ENCODE measurements at places on chromosomes 3 and 15.

DNA sequence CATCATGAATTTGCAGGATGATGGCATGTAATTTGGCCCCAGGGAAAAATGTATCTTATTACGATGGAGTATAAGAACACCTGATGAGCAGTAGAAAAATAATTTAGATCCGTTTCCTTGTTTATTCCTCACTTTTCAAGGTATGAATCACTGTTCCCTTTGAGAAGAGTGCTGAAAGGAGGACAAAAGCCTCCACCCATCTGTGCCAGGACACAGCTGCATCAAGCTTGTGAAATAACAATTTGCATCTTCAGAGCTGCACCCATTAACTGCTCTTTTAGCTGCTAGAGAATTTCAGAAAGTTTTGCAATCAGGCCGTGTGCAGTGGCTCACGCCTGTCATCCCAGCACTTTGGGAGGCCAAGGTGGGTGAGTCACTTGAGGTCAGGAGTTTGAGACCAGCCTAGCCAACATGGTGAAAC, 9.6 kb downstream of the CLDND1 start:
- peaks cover 9% of the 10 kb centered on the region for H3K4me1 ChIP-seq
- peaks cover 34% of the 10 kb centered on the region for H3K36me3 ChIP-seq
- no peaks in the 10 kb centered on the region for H3K27me3 ChIP-seq
- no peak for DNase-seq
- H3K27ac ChIP-seq: no peak overlapping the region
- H3K4me3 ChIP-seq: no peak overlapping the region

DNA sequence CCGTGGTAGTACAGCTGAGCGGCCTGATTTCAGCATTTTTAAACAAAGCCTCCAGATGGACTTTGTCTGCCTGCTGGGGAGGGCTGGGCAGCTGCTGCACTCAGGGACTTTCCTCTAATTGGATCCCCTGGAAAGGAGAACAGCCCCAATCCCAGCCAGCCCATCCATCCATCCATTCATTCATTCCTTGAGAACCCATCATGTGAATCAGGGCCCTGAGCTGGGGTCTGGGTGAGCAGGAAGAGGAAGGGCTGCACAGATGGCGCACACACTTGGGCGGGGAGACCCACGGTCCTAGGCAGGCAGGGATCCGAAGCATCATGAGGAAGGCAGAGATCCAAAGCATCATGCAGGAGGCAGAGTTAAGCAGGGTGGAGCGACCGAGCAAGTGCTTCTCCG, 45.7 kb downstream of the TPRA1 start:
- peaks cover 7% of the 10 kb centered on the region for H3K4me1 ChIP-seq
- no peaks in the 10 kb centered on the region for H3K27me3 ChIP-seq
- no peak overlapping the region for H3K4me3 ChIP-seq

- H3K27me3 ChIP-seq: no peaks in the 10 kb centered on the region
- no peak overlapping the region for H3K27ac ChIP-seq
- H3K4me1 ChIP-seq: peaks cover 37% of the 10 kb centered on the region
Observed at GRCh38 chr3:172138792-172139507, 99.6 kb downstream of the FNDC3B start.

- no peak overlapping the region for H3K4me3 ChIP-seq
- no peaks in the 10 kb centered on the region for H3K27me3 ChIP-seq
- no peak overlapping the region for H3K27ac ChIP-seq
- H3K4me1 ChIP-seq: no peaks in the 10 kb centered on the region
- no peaks in the 10 kb centered on the region for H3K36me3 ChIP-seq
- DNase-seq: no peak
Observed at GRCh38 chr3:126955004-126955790, 27.7 kb upstream of the PLXNA1 start.

DNA sequence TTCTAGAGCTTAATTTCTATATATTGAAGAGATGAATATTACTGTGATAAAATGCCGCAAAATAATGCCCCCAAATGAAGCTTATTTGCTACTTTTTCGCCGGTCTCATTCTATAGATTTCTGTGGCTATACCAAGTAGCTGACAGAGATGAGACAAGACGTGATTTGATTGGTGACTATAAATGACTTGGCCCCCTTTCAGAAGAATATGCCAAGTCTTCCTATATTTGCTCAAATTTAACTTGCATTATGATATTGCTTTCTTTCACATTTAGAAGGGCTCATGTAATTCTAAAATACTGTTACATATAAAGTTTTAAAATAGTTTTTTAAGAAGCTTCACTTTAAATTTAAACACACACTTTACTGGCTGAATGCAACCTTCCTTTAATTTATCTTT, 180.1 kb downstream of the SUCLG2 start:
- H3K27ac ChIP-seq: no peak overlapping the region
- H3K36me3 ChIP-seq: peaks cover 25% of the 10 kb centered on the region
- DNase-seq: no peak

GRCh38 chr3:13167064-13167743, 94.0 kb upstream of the IQSEC1 start:
- H3K27ac ChIP-seq: no peak overlapping the region
- no peaks in the 10 kb centered on the region for H3K4me1 ChIP-seq
- H3K27me3 ChIP-seq: no peaks in the 10 kb centered on the region
- no peaks in the 10 kb centered on the region for H3K36me3 ChIP-seq
- no peak for DNase-seq

DNA sequence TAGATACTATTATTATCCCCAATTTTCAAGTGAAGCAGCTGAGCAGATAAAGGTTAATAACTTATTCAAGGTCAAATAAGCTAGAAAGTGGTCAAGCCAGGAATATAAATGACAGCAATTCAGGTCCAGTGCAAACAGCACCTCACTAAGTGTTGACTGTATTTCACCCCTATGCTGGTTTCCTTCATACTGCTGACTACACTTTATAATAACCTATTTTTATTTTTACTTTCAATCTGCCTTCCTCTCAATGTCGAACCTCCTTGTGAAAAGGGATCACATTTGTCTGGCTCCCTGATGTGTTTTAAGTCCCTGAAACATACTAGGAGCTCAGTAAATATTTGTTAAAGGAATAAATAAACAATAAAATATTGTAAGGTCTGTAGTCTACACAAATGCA, 146.1 kb downstream of the NAALADL2 start:
- no peak overlapping the region for H3K4me3 ChIP-seq
- no peaks in the 10 kb centered on the region for H3K36me3 ChIP-seq
- H3K27me3 ChIP-seq: no peaks in the 10 kb centered on the region
- H3K4me1 ChIP-seq: no peaks in the 10 kb centered on the region
- DNase-seq: no peak

DNA sequence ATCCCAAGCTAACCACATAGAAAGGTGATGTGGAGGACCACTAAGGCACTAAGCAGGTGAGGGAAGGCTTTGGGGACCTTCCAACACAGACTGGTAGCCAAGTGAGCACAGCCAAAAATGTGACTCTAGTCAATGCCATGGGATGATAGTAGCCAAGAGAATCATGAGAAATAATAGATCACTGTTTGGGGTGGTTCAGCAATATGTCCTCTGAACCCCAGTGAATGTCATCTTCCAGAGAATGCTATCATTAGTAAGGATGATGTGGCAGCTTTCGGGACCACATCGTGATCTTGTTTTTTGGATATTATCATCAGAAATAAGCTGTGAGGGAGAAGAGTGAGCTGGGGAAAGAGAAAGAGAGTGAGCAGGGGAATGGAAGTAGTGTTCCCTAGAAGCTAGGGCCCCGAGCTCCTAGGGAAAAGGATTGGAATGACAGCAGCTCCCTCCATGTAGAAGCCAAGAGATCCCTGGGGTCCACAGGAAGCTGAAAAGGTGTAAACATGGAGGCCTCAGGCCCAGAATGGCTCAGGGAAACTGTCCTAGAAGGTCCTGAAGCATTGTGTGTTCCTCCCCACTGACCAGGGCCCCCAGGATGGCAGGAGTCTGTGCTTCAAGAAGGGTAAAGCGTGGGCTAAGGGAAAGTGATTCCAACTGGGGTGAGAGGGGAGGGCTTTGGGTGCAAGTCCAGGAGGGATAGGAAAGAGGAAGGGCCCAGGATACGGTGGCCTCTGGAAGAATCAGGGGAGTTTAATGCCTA, 56.6 kb upstream of the KLF13 start:
- H3K27ac ChIP-seq: no peak overlapping the region
- H3K4me3 ChIP-seq: no peak overlapping the region
- H3K4me1 ChIP-seq: peaks cover 47% of the 10 kb centered on the region
- no peaks in the 10 kb centered on the region for H3K27me3 ChIP-seq

- peaks cover under 1% of the 10 kb centered on the region for H3K27me3 ChIP-seq
- no peak overlapping the region for H3K27ac ChIP-seq
- no peak overlapping the region for H3K4me3 ChIP-seq
Observed at GRCh38 chr15:95693917-95694316, 636.6 kb upstream of the NR2F2 start.

- no peak overlapping the region for H3K27ac ChIP-seq
- H3K4me3 ChIP-seq: no peak overlapping the region
- peaks cover under 1% of the 10 kb centered on the region for H3K4me1 ChIP-seq
- H3K27me3 ChIP-seq: peaks cover 1% of the 10 kb centered on the region
- no peaks in the 10 kb centered on the region for H3K36me3 ChIP-seq
Observed at GRCh38 chr3:15113471-15113870, 14.5 kb upstream of the RBSN start.
